Activated naive CD8-positive, alpha-beta T cell treated with anti-CD3 and anti-CD28 coated beads, Interleukin-2, amount 10 ng/mL, durations not matched to agents 7 days and 5 days (primary cell): ENCODE measurements at places on chromosomes 7 and 10. TPM values are rescaled to one million over a fixed set of nuclear protein-coding genes. Genes with fewer than 3 reads are reported as not detected.

Gene SLC37A3
- 33.6 TPM for total RNA-seq

Gene MEOX2
- not detected for total RNA-seq

Gene SEMA3A
- 3.3 TPM for total RNA-seq

Gene LIPF
- not detected for total RNA-seq

Gene CYP3A4
- total RNA-seq = not detected

Gene EBLN1
- not detected for total RNA-seq

Gene C10orf71
- total RNA-seq = not detected

Gene PRLHR
- total RNA-seq = not detected

Gene DNMBP
- 5.2 TPM for total RNA-seq

Gene SFRP5
- 0.23 TPM for total RNA-seq

Gene HTRA1
- not detected for total RNA-seq

- no peak for DNase-seq
Observed at GRCh38 chr7:136956232-136956631, 87.8 kb downstream of the CHRM2 start.

DNA sequence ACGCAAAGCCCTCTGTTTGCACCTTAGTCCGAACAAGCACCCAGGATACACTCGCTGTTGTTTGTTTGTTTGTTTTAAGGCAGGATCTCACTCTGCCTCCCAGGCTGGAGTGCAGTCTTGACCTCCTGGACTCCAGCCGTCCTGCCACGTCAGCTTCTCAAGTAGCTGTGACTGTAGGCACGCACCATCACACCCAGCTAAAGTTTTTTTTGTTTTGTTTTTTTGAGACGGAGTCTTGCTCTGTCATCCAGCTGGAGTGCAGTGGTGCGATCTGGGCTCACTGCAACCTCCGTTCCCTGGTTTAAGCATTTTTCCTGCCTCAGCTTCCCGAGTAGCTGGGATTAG lies 76.8 kb downstream of the CTBP2 start:
- no peak for DNase-seq

DNA sequence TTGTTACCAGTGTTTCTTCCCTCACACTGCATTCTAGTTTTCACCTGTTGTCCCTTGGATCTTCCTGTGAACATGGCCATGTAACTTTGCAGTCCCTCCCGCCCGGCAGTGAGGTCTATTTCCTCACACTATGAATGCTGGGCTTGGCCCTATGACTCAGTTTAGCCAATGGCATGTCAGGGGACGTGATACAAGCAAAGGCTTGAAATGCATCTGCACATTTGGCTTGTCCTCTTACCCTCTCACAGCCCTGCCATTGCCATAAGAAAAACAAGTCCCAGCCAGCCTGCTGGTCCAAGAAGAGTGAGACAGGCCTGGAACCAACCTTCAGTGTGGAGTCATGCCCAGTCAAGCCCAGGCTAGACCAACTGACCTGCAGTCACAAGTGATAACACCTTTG lies 17.1 kb upstream of the EZH2 start:
- no peak for DNase-seq

GRCh38 chr10:48797830-48798229 lies 113.2 kb downstream of the WDFY4 start:
- no peak for DNase-seq

- no peak for DNase-seq
Observed at GRCh38 chr10:106043863-106044262, 1120.6 kb downstream of the SORCS1 start.

DNA sequence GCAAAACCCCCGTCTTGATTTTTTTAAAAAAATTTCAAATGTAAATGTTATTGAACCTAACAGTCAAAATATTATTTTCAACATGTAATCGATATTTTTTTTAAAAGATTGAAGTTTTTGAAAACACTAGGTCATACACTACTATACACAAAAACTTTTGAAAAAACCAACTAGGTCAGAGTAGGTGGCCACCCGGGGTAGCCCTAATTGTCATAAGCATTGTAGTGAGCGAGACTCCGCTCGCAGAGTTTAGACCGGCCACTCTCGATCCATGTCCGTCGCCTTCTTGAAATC lies 417 bp downstream of the RFC2 start:
- DNase-seq = no peak

DNA sequence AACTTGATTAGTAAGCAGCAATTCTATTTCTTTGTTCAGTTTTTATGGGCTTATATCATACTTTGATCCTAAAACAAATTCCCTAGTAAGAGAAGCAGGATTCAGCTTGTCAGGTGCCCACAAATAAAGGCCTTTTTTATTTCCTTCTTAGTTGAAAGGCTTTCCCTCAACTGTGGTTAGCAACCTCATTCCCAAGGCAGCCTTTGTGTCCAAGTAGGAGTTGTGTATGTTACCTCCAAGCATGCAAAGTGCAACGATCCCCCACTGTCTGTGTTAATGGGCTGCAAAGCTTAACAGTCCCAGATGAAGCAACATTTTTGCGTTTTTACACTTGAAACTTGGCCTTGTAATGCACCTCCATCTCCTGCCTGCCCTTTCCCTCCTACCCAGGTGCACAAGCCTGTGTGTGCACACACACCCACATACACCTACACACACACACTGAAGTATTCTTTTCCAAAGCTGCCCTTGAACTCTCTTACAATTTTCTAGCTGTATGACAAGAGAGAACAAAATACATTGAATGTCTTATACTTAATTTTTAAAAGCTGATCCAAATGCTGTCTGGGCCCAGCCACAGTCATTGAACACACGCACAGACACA lies 278.2 kb downstream of the SNX13 start:
- no peak for DNase-seq

GRCh38 chr7:194252-195009 lies 2.1 kb downstream of the FAM20C start:
- DNase-seq = no peak

- DNase-seq = no peak
Observed at GRCh38 chr7:66902844-66903180, 18.2 kb upstream of the TMEM248 start.

- DNase-seq = no peak
Observed at GRCh38 chr10:44659320-44659719, 251.8 kb upstream of the TMEM72 start.

- DNase-seq = no peak
Observed at GRCh38 chr7:122887198-122887597, 938 bp upstream of the CADPS2 start.

- no peak for DNase-seq
Observed at GRCh38 chr10:34181553-34182300, 633.4 kb downstream of the PARD3 start.

DNA sequence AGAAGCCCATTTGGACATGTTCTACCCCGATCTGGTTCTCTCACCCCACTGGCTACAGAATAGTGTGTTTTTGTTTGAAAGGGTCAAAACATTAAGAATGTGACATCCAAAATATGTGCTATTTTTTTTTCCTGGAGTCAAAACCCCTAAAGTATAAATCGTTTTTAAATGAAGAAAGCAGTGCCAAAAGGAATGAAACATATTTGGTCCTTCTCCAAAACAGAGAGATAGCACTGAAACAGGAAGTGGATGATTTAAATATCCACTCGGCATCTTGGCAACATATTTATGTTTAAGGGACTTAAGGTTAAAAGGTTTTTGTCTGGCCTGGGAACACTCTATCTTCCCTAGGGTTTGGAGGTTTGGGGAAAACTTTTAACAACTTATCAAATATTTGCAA lies 32.3 kb downstream of the CALD1 start:
- DNase-seq = no peak

DNA sequence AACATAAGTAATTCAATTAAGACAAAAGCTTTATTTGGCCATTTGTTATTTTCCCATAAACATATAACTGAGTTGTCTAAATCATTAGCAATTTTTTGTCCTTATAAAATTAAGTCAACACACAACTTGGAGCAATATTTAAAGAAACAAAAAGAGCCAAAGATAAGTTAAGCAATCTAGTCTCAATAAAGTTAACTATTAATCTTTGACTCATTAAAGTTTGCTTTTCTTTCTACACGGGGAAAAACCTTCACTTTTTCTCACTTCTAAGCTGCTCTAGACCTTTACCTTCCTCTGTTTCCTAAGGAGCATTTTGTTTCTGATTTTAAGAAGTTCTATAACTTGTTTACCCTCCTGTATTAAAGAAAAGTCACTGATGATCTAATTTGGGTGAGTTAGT lies 867.1 kb upstream of the PHF14 start:
- no peak for DNase-seq

DNA sequence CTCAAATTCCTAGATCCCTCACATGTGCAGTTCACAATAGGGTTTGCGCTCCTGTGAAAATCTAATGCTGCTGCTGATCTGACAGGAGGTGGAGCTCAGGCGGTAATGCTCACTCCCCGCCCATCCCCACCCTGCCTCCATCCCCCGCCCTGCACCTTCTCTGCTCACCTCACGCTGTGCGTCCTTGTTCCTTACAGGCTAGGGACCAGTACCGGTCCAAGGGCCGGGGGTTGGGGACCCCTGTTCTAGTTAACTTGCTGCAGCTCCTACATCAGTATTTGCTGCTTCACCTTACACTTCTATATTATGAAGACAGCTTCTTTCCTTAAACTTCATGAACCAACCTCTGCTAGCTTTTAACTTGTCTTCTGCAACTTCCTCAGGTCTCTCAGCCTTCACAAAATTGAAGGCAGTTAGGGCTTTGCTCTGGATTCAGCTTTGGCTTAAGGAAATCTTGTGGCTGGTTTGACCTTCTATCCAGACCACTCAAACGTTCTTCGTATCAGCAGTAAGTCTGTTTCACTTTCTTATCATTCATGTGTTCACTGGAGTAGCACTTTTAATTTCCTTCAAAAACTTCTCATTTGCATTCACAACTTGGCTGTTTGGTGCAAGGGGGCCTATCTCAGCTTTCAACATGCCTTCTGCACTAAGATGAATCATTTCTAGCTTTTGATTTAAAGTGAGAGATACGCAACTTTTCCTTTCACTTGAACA lies 1.7 kb upstream of the TNKS2 start:
- DNase-seq = peak; percentile 52

- no peak for DNase-seq
Observed at GRCh38 chr10:782751-783648, 93.5 kb upstream of the DIP2C start.

DNA sequence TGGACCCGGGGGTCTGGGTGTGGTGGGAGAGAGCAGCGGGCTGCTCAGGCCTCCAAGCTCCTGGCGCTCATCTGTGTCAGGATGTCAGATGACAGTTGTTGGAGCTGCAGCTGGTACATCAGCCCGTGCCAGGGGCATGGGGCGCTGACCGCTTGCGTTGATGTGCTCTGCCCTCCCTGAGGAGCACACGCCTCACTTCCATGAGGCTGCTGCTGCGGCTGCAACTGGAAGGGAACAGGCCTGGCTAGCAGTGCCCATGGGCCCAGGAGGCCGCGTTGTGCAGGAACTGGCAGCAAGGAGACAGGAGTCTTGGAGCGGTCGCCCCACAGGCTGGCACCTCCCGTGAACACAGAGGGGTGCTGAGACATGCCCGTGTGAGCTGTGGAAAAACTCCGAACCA lies 361.3 kb upstream of the MKI67 start:
- DNase-seq = no peak

GRCh38 chr7:65554-65953 lies 126.8 kb upstream of the FAM20C start:
- DNase-seq = no peak

DNA sequence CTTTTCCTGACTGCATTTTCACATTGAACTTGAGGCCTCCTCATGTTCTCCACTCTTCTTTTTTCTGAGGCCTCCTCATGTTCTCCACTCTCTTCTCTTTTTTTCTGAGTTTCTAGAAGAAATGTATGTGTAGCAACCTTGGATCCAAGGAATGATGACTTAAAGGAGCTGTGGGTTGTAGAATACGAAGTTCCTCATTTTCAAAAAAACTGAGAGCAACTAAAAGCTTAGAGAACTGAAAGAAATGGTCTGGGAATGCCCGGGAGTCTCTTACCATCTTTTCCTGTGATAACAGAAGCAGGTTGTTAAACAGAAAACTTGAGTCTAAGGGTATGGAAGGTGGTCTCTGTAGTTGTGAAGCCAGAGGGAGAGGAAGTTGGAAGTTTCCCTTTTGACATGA lies 32.8 kb downstream of the MRPS33 start:
- DNase-seq = no peak

GRCh38 chr7:108415821-108416536 lies 40.3 kb downstream of the NRCAM start:
- DNase-seq = no peak

- no peak for DNase-seq
Observed at GRCh38 chr10:108409306-108409705, 1244.8 kb upstream of the SORCS1 start.

GRCh38 chr7:108794466-108794865 lies 224.8 kb downstream of the DNAJB9 start:
- DNase-seq = no peak

DNA sequence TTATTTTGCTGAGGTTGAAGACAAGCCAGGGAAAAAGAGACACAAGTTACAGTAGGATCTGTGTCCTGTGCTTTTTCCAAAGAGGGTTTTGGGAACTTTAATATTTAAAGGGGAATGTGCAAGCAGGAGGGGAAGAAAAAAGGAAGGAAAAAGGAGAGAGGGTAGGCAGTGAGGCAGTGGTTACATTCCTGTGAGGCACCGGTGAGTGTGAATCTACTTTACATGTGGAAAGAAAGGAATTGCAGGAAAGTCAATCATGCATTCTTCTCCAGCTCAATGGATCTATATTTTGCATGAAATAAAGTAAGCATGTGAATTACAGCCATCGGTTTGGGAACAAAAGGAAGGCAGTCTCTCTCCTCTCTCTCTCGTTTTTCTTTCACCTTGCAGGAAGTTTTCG lies 12.6 kb upstream of the DYNC2I1 start:
- DNase-seq = no peak

- no peak for DNase-seq
Observed at GRCh38 chr10:53667063-53667462, 894.5 kb upstream of the MBL2 start.

DNA sequence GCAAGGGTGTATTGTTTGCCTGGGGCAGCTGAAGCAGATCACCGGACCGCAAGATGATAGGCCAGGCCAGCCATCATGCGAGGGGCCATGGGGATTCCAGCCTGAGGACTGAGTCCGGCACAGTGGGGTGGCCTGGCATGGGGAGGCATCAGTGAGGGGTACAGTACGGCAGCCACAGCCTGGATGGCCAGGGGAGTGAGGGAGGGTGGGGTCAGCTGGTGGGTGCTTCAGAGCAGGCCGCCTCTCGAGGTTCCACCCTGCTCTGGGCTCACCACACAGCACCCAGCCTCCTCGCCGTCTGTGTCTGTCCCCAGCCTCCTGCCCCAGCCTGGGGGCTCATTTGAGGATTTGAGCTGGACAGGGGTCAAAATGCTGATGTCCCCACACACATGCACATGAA lies 508.5 kb upstream of the FOXK1 start:
- no peak for DNase-seq

DNA sequence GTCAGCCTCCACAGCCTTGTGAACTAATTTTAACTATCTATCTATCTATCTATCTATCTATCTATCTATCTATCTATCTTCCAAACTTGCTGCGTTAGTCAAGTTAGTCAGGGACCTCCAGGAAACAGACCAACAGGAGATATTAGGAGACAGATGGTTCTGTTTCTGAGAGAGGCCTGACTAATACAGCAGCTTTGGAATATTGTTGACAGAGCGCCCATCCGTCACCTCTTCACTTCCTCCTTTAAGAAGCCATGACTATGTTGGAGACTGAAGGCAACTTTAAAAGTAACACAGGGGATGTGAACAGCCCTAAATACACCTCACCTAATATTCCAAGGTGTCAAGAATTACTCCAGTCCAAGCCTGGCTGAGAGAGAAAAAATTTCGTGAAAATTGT lies 280.9 kb upstream of the IGFBP3 start:
- DNase-seq = no peak
